ENCODE measurements at places on chromosomes 1 and 21.

- no peak for DNase-seq
Observed at GRCh38 chr1:245263529-245264095, 108.8 kb downstream of the KIF26B start.

DNA sequence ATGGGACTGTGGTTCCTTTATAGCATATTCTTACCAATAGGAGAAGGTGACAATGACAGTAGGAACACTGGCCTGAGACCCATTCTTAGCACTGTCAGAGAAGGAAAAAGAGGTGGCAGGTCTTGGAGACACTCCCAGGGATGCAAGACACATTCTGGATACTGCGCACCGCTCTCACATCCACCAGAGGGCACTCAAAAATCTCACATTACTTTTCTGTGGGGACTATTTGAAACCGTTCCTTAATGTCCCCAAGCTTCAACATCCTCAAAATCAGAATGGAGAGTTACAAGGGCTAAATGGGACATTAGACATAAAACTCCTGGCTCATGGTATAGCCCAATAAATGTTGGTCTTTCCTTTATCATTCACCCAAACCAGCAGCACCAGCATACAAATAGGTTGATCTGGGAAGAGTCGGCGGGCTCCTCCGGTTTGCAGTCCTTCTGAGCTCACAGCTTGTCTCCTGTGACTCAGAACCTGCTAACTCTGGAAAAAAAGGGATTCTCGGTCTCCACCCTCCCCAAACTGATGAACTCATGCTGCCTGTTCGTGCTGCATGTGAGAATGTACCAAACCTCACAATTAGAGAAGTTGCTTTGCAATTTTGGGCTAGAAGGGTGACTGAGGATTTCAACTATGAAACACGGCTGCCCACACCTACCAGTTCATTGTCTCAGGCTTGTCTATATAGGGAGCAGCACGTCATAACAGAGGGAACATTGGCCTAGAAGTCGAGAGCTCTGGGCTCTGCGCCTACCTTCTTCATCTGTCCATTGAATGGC, 40.2 kb downstream of the IL12RB2 start:
- DNase-seq, result peak; percentile 38

DNA sequence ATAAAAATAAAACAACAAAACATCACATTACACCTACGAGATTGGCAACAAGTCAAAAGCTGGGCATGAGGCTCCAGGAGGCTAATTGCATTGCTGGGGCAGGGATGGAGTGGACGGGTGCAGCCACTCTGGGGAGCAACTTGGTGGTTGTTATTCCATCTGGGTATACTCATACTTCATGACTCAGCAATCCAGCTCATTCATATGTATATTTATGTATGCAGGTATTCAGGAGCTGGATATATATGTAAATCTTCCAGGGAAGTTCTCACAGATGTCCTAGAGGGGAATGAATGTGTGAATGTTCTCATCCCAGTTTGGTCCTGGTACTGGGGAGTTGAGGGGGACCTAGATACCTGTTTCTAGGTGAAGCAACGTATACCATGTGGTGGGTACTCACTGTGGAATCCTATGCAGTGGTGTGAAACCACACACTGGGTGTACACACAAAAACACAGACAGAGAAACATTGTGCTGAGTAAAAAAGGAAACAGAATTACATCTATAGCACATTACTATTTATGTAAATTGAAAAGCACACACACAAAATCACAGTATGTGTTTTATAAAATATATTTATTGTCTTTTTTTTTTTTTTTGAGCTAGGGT, 79.7 kb upstream of the RAB4A start:
- no peak for DNase-seq

DNA sequence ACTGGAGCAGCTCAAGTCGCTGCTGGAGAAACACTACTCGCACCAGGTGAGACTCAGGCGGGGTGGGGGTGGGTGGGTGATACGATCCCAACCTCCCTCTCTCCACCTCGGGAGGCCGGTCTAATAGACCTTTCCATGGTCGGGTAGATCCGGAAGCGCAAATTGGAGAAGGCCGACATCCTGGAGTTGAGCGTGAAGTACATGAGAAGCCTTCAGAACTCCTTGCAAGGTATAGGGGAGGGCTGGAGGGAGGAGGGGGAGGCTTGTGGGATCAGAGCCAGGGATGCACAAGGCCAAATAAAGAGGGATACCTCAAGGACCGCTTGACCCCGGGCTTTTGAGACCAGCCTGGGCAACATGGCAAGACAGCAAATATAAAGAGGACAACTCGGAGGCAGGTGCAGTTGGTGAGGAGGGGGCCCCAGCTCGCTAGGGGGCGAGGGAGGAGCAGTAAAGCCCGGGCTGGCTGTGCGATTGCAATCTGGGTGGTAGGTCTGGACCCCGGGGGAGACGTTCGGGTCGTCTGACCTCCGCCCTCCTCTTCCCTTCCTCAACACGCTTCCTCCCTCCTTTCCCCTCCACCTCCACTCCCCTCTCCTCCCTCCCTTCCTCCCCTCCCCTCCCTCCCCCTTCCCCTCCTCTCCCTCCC, 546 bp downstream of the HES3 start:
- DNase-seq, result no peak

- no peak for DNase-seq
Observed at GRCh38 chr1:162398999-162399580, 12.8 kb downstream of the SH2D1B start.

GRCh38 chr1:12597792-12598191, 20.2 kb downstream of the DHRS3 start:
- no peak for DNase-seq

GRCh38 chr1:44315521-44315920, 39.5 kb downstream of the ERI3 start:
- DNase-seq, result no peak

GRCh38 chr1:4408380-4408779, 246.0 kb upstream of the AJAP1 start:
- DNase-seq, result no peak

DNA sequence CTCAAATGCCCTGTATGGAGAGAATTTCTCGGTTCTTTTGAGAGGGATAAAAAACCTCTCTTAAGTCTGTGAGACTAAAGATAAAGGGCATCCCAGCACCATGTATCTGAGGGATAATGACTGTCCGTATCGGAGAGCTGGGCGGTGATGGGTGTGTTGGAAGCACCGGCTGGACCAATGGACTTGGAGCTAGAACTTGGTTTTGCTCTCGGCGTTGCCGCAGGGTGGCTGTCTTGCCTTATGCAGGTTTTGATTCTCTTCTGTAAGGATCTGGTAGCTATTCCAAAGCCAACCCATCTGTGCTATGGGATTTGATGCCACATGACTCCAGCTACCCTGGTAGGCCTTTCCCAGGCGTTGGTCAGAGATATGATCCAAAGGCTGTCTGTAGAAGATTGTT, 348.8 kb downstream of the KIF26B start:
- no peak for DNase-seq

- DNase-seq, result no peak
Observed at GRCh38 chr1:47371016-47371517, 37.5 kb downstream of the CMPK1 start.

GRCh38 chr1:114189398-114189797, 35.7 kb upstream of the SYT6 start:
- DNase-seq, result no peak

DNA sequence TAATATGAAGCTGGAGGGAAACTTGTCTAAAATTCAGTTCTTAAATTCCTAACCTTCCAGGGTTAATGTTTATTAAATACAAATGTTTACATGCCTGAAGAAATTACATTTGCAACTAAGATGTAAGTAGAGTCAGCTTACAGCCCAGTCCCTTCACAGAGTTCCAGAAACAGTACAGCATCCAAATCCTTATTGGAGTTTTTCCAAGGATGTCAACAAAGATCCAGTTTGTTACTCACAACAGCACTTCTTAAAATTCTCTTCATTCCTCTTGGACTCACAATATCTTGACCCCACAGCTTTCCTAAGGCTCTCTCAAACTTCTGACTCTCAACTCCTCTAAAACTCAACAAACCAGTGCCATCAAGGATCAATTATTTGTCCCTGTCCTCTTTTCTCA, 50.1 kb upstream of the RWDD3 start:
- no peak for DNase-seq

DNA sequence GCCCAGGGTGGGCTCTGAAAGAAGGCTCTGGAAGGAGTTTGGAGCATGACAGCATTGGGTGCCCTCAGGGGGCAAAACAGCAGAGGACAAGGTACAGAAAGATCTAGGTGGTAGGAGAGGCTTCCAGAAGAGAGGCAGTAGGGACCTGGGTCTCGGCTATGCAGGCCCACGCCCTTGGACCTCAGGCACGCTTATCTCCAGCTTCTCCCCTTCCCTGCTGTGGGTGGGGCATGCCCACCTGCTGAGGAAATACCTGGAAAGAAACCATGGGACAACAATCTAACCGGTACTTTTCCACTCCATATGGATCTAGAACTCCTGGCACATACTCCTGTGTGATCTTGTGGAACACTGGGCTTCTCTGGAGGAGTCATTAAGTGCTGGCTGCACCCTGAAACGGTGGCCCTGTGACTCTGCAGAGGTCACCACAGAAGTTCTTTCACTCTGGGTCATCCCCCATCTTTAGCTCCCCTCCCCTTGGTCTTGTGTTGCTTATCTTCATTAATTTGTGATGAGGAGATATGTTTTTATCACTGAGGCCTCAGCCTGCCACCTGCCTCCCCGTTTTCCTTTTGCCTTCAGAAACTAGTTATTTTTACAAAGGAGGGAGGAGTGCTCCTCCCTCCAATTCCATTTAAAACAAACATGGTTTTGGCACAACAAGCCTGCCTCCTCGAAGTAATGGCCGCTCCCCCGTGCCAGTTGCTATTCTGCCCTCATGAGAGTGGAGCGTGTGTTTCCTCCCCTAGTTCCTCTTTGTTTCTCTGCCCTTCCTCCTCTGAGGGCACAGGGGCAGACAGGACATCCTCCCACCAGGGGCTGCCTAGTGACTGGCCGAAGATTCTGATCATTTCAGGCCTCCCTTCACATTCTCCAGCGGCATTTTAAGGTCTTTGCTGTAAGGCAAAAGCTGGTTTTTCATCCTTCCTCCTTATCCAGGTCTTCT, 78.0 kb upstream of the ATP5PO start:
- no peak for DNase-seq

GRCh38 chr1:17420391-17420918, 19.0 kb downstream of the RCC2 start:
- no peak for DNase-seq

DNA sequence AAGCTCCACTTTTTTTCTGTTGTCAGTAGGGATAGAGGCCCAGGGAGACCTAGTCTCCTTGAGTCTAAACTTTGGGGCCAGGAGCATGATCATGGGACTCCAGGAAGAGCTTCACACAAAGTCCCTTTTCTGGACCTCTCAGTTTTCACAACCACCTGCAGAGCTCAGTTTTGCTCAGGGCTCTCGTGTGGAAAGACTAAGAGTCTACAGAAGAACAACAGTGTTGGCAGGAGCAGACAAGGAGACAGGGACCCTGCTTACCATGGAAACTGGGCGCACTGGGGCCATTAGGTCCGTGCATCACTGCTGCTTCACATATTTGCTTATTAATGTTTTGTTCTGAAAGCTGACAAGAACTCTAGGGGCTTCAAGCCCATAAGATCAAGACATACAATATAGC, 63.9 kb upstream of the HSD17B7 start:
- DNase-seq, result no peak

DNA sequence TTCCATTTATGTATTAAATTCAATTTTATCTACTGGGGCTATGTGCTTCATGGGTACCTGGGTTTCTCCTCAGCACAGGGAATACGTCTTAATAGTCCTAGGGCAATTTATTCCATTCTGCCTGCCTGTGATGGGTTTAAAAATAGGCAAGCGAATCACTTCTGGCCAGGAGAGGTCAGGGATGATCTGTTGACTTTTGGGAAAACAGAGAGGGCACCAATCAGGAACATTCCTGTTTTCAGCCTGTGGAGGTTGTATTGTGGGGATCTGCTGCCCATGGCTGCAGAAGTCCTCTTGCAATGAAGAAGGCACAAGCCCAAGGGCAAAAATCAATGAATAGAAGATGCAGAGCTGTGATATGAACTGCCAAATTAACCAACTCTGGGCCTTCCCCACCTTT, 303.1 kb downstream of the CTH start:
- no peak for DNase-seq

DNA sequence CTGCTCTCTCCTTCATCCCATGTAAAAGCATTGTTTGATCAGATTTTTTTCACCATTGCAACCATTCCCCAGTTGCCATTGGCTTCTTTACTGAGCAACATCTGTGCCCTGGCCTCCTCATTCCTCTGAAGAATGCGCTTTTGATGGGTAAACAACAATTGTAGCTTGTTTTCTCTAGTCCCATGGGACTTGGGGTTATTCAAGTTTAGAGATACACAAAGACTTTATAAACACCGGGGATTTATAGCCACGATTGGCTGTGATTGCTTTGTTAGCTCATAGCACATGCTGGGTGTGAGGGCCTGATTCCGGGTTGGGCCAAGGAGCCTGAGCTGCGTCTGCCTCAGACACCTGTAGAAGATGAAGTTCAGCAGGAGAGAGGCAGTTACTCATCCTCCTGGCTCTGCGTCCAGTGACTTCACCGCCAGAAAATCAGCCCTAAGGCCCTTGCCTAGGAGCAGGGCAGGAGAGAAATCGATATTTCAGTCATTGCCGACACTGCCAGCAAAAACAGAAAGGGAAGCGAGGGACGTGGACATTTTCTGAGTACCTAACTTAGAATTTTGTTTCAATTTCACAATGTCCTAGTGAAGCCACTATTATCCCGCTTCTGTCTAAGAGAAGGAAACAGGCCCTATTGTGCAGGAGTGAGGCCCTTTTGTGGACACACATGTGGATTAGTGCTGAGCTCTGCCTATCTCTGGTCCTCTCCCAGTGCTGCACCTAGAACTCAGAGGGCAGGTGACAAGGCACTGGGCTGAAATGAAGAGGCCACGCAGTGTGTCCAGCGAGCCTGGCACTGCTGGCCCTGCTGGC, 159.8 kb upstream of the USP24 start:
- no peak for DNase-seq

DNA sequence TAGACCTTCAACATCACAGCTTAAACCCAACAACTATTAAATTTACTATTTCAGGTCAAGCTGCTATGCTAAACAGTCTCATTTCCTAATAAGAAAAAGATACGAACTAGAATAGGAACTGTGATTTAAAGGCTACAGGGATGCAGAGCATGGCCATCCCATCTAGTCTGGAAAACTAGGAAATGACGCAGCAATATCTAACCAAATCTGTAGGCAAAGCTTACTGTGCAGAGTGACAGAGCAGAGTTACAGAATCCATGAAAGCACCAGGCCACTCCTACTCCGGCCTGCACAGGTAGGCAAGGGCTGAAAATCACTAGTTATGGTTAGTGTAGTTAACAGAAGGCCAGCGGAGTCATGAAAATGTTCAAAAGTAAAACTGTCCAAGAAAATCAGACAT, 2.1 kb downstream of the HLCS start:
- DNase-seq, result no peak

Data from Caco-2 (cell line).